ENCODE measurements at places on chromosomes 2 and 18. TPM values are rescaled to one million over a fixed set of nuclear protein-coding genes. Genes with fewer than 3 reads are reported as not detected.

Gene HNMT
- 37.5 TPM for total RNA-seq

Gene RESP18
- total RNA-seq: not detected

Gene KCNS3
- 7.2 TPM for total RNA-seq

Gene ROCK1
- 114 TPM for total RNA-seq

Gene SALL3
- total RNA-seq: not detected

Gene NMUR1
- 5.3 TPM for total RNA-seq

Gene ST8SIA5
- total RNA-seq: 0.14 TPM

Gene AOX1
- 212 TPM for total RNA-seq

Gene TEX51
- not detected for total RNA-seq

Gene NEU4
- total RNA-seq: 0.38 TPM

Gene DTNA
- total RNA-seq: 115 TPM

Measured in posterior vena cava (tissue), 2 donors.